Thyroid gland (tissue), 4 donors: ENCODE measurements at places on chromosomes 4 and X.

GRCh38 chr4:17063888-17064287 is 165.4 kb upstream of the LDB2 start:
- no peak for DNase-seq

GRCh38 chr4:40502220-40502619 is 127.4 kb downstream of the RBM47 start:
- no peak for DNase-seq

DNA sequence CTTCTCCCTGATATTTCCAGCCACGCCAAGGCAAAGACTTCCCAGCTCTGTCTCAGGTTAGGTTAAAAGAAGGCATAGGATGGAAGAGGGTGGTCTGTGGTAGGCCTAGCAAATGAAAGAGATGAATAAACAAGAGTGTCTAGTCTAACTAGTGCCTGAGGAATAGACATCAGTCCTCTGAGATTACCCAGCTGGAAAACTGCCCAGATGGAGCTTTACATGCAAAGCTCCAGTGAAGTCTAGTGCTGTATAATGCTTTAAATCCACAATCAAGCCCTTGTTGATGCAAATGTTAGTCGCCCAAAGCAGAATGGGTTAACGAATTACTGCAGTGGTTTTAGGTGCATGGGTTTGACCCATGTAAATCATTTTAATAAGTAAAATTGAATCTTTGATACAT is 24.8 kb upstream of the GUCY1B1 start:
- DNase-seq: no peak

GRCh38 chrX:18133605-18134004 is 87.1 kb downstream of the BEND2 start:
- no peak for DNase-seq

GRCh38 chrX:36508042-36508441 is 500.1 kb upstream of the FAM47C start:
- no peak for DNase-seq

DNA sequence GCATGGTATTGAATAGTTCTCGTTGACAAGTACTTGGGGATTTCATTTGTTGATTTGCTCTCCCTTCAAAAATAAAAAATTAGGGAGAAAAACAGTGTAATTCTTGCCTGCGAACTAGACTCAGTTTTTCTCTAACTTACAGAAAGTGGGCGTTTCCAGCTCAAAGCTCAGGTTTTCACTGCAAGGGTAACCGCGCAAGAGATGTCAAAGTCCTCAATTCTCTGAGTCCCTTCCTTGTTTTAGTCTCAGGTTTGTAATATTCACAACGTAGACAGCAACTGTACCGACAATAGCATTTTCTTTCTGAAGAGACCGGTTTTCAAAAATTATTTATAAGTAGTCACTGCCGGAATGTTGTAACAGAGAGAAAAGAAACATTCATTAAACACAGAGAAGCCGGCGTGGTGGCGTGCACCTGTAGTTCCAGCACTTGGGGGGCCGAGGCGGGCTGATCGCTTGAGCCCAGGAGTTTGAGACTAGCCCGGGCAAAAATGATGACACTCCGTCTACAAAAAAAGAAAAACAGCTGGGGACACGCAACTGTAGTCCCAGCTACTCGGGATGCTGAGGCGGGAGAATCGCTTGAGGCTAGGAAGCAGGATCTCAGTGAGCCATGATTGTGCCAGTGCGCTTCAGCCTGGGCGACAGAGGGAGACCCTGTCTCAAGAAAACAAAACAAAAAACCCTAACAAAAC is 774 bp downstream of the ZCCHC4 start:
- DNase-seq: no peak

- DNase-seq: no peak
Measured at GRCh38 chrX:27619975-27620374, 29.8 kb downstream of the DCAF8L2 start.

- no peak for DNase-seq
Measured at GRCh38 chr4:52192721-52193135, 141.6 kb downstream of the SPATA18 start.

DNA sequence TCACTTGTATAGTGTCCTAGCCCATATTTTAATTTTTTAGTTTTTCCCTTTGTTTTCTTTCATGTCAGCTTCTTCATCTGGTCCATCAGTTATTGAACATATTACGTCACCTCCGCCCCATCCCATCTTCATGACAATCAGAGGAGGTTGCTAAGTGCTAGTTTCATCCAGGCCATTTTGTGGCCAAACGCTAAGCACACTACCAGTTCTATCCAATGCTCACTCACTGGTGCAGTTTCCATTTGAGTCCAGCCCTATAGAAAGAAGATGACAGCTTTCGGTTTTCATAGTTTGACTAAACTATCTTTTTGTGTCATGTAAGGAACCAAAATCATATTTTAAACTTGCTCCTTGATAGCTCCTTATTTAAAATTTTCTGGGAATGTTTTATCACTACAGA is 304.2 kb downstream of the TENM3 start:
- DNase-seq: no peak

DNA sequence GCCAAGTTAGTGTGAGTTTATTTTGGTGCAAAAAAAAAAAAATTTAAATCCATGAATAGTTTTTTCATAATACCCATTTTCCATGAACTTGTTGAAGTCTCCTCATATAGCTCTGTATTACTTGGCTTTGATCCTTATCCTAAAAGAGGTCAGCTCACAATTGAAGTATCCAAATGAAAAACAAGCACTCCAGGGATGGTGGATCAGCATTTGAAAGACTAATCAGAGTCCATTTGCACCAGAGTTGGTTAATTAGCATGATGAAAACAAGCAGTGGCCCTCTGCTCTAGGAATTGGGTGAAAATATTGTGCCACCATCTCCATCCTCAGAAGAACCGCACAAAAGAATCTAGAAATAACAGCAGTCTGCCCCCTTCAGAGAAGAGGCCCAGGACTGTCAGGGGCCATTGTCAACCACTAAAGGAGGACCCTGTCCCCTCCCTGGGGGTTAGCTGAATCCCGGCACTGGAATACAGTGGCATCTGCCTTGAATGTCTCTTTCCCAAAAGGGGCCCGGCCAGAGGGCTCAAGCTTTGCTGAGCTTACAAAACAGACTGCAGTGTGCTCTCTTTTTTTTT is 24.7 kb downstream of the SH3KBP1 start:
- no peak for DNase-seq

GRCh38 chrX:128396601-128397000 is 344.4 kb upstream of the ACTRT1 start:
- no peak for DNase-seq

DNA sequence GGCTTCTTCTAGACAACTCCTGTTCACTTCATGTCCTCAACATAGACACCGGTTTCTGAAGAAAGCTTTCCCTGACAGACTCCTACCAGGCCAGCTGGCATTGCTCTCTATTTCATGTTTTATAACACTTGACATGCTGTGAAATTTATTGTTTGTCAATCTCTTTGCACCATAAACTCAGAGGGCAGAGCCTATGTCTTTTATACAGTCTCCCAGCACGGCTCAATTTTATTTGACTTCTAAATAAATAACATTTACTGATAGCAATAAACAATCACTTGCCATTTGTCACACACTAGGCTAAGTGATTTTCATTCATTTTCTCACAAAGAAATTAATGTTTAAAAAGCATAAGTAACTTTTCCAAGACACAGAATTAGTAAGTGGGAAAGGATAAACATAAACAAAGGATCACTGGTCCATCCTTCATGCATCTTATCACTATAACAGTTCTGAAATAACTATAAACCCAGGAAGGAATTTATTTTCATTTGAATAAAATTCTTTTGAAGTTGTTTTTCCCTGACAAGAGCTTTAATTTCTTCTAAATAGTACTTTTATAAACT is 577.6 kb downstream of the TECRL start:
- DNase-seq: no peak

DNA sequence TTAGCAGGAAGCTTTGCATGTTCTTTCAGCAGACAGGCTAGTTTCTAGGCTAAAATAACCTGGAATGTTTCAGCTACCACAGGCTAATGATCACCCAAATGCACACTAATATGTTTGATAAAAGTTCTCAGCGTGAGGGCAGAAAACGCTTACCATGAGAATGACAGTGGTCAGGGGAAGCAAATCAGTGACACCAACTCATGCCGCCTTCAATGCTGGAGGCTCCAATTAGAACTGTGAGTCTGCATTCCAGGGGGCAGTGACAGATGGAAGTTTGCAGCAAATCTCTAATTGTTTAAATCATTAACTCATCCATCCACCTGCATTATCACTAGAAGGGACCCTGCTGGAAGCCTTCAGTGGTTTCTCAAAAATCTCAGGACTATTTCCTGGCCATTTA is 43.2 kb downstream of the ANOS1 start:
- no peak for DNase-seq

DNA sequence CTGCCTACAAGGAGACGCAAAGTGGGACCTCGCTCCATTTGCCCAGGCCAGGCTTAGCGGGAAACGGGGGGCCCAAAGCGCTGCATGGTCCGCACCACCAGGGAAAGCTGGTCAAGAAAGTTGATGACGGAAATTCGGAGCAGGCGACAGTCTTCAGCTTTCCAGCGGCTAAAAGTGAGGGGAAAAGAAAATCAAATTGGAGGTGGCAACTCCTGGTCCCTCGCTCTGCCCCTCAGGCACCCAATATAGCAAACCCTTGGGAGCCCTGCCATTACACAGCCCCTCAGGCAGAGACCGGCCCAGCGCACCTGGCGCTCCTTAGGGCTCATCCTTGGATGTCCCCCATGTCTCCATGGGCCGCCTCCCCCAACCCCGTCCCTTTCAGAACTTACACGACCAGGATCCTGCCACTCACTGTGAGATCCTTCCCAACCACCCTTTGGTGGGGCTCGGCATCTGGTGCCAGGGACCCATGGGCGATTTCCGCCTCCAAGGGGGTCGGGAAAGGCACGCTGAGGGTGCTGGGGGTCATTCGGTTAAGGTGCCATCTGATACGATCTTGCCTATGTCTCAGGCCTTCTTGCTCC is 1.1 kb downstream of the LAGE3 start:
- no peak for DNase-seq

DNA sequence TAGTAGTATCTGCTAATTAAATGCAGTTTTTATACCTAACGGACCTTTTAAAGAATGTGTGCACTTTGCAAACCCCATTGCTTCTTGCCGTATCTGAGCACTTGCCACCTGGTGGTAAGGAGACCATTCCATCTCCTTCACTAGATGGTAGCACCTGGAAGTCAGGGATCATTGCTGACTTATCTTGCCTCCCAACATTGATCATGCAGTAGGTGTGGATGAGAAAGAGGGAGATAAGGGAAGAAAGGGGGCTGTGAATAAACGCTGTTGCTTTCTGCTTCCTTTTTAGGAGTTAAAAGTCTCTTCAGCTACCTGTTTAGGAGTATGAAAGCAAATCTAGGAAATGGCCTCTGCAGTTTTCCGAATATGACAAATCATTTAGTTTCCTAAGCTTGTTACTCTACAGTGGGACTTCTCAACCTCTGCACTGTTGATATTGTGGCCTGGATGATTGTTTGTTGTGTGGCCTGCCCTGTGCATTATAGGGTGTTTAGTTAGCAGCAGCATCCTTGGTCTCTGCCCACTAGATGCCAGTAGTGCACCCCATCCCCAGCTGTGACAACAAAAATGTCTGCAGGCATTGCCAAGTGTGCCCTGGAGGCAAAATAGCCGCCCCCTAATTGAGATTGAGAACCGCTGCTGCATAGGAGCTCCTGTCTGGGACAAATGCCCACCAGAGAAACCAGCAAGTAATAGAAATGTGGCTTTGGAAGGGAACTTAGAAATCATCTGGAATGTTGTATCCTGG is 38.8 kb downstream of the GAB1 start:
- no peak for DNase-seq

DNA sequence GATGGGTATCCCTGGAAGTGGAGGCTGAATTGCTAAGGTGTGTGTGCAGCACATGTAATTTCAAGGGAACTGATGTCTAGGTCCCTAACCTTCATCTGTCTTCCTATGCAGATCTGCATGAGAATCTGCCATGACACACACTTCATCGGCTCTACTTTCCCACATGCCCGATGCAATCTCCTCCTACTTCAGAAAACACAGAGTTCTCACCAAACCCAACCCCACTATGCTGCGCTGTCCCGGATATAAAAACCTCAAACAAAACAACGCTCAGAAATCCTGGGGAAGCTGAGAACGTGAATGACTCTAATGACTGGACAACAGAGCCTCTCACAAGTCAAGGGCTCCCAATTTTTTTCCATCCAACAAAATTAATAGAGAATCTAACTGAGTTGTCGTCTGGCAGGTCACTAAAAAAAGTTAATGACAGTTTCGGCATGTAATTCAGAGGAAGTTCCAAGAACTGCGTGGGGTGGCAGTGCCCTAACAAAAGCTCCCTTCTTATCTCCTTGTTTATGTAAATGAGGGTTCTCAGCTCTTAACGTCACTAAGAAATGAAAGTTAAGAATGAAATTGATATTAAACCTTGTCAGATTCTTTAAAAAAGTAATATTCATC is 39.0 kb downstream of the STX18 start:
- no peak for DNase-seq

- DNase-seq: no peak
Measured at GRCh38 chrX:13473442-13474163, 95.8 kb upstream of the EGFL6 start.

DNA sequence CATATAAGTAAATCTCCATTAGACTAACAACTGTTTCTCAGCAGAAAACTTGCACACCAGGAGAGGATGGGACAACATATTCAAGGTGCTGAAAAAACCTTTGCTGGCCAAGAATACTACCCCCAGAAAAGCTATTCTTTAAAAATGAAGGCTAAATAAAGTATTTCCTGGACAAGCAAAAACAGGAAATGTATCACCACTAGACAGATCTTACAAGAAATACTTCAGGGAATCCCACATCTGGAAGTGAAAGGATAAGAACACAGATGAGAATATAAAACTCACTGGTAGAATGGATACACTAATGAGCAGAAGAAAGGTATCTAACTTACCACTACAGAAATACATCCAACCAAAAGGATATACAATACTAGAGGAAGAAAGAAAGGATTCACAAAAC is 27.0 kb upstream of the ADH1C start:
- DNase-seq: no peak

GRCh38 chr4:77615153-77615552 is 9.5 kb downstream of the CXCL13 start:
- DNase-seq: no peak

GRCh38 chrX:10722851-10723250 is 102.5 kb upstream of the MID1 start:
- peak; percentile 58 for DNase-seq
